ENCODE measurements at places on chromosomes 1 and 21. TPM values are rescaled to one million over a fixed set of nuclear protein-coding genes. Genes with fewer than 3 reads are reported as not detected.

GPR153 gene
- total RNA-seq, result 0.69 TPM

TEX38 gene
- total RNA-seq, result not detected

CYP4A22 gene
- 0.19 TPM for total RNA-seq

ANKRD35 gene
- 0.50 TPM for total RNA-seq

DPT gene
- total RNA-seq, result 3.5 TPM

CD1E gene
- 0.55 TPM for total RNA-seq

TTF2 gene
- 3.5 TPM for total RNA-seq

DDR2 gene
- 7.8 TPM for total RNA-seq

INKA2 gene
- 0.98 TPM for total RNA-seq

SPRR2F gene
- not detected for total RNA-seq

PAPPA2 gene
- total RNA-seq, result 1.7 TPM

EPHX1 gene
- 136 TPM for total RNA-seq

DIO1 gene
- total RNA-seq, result not detected

DISC1 gene
- total RNA-seq, result 3.7 TPM

ZBTB8B gene
- total RNA-seq, result under 0.01 TPM

CFHR3 gene
- not detected for total RNA-seq

GUCA2B gene
- total RNA-seq, result 1.4 TPM

All from pancreas (tissue), 10 donors.